H4 (cell line): ENCODE measurements at places on chromosomes 6 and 20. TPM values are rescaled to one million over a fixed set of nuclear protein-coding genes. Genes with fewer than 3 reads are reported as not detected.

The HLA-G gene
- total RNA-seq: not detected in 2 replicates

DNA sequence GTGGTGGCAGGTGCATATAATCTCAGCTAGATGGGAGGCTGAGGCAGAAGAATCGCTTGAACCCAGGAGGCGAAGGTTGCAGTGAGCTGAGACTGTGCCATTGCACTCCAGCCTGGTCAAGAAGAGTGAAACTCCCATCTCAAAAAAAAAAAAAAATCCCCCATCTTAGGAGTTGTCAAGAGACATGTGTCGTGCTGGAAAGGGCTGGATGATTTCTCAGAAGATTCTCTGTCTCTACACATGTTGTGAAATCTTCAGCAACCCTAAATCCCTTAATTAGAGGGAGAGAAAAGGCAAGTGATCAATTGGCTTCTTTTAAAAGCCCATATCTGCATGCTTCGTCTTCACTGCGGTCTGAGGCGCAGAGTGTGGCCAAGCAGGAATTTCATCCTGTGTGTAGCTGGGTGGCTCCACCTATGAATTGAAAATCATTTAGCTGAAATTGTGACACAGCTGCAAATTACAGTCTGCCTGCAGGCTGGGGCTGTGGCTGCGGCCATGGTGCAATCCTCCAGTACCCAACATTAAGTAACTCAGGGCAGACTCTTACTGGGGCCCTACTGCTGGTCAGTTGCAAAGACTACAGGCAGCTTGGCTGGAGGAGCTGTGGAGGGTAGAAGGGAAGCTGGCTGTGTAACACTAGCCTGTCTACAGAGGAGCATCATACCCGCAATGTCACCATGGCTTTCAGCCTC lies 3.2 kb upstream of the TGM3 start:
- DNase-seq: no peak

- DNase-seq: no peak
Observed at GRCh38 chr6:166728884-166729530, 102.0 kb upstream of the RPS6KA2 start.

DNA sequence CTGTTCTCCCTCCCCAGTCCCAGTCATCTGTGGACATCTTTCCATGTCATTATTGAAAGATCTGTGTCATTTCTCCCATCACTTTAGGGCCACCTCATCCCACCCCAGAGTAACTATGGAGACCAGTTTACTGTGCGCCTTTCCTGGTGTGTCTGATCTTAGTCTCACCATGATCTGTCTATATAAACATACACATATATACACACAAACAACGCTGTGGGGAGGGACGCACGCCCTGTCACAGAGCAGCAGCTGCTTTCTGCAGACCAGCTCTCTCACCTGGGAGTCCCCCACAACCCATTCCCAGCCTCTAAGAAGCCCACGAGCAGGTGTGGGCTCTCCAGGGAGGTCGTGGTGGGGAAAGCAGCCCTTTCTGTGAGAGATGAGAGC lies 68.1 kb upstream of the TOX2 start:
- no peak for DNase-seq

GRCh38 chr6:3732345-3733141 lies 19.0 kb downstream of the PXDC1 start:
- DNase-seq: peak; percentile 62

The SNAP25 gene
- total RNA-seq: 0.74 and 1.2 TPM in 2 replicates

- no peak for DNase-seq
Observed at GRCh38 chr6:116113386-116113785, 12.5 kb downstream of the COL10A1 start.

- no peak for DNase-seq
Observed at GRCh38 chr20:54092021-54092420, 21.6 kb upstream of the BCAS1 start.
